Activated CD4-positive, alpha-beta T cell treated with anti-CD3 and anti-CD28 coated beads for 36 hours (primary cell): ENCODE measurements at places on chromosomes 5 and 9.

DNA sequence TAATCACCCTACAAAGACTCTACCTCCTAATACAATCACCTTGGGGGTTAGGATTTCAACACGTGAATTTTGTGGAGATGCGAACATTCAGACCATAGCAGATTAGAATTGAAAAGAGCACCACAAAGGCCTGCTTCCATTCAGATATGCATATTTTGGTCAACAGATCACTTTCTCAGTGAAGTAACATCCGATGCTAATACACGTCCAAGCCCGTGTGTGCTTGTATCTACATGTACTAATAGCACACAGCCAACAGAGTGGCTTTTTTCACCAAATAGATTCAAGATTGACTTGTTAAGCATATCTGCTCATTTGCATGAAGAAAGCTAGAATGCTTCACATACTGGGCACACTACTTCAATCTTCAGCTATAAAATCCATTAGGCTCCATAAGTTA is 35.6 kb upstream of the SSBP2 start:
- no peak for DNase-seq

GRCh38 chr9:99852617-99853016 is 30.9 kb downstream of the NR4A3 start:
- no peak for DNase-seq

DNA sequence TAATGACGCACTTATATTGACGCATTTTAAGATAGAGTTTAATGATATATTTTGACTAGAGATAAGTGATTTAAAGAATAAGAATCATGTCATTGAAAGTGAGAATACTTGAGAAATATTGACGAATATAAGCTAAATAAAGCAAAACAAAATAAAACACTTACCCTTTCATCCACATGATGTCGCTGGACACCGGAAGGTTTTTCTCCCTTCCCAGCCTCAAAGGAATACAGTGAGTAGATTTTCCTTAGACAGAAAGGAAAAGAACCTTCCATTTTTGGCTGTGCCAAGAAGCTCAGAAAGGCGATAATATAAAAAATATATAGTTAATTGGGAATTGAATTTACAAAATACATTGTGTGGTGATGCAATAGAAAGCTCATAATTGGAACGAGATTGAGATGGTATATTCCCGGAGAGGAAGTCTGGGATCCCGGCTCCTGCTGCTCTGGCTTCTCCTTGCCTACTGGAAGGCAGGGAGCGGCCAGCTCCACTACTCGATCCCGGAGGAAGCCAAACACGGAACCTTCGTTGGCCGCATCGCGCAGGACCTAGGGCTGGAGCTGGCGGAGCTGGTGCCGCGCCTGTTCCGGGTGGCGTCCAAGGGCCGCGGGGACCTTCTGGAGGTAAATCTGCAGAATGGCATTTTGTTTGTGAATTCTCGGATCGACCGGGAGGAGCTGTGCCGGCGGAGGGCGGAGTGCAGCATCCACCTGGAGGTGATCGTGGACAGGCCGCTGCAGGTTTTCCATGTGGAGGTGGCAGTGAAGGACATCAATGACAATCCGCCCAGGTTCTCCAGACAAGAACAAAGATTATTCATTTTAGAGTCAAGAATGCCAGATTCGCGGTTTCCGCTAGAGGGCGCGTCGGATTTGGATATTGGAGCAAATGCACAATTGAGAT is at the start of gene PCDHA5:
TSS of gene PCDHA5 (plus strand) at position 239 of the 906 bp plus-strand sequence.
- DNase-seq: peak; percentile 62

DNA sequence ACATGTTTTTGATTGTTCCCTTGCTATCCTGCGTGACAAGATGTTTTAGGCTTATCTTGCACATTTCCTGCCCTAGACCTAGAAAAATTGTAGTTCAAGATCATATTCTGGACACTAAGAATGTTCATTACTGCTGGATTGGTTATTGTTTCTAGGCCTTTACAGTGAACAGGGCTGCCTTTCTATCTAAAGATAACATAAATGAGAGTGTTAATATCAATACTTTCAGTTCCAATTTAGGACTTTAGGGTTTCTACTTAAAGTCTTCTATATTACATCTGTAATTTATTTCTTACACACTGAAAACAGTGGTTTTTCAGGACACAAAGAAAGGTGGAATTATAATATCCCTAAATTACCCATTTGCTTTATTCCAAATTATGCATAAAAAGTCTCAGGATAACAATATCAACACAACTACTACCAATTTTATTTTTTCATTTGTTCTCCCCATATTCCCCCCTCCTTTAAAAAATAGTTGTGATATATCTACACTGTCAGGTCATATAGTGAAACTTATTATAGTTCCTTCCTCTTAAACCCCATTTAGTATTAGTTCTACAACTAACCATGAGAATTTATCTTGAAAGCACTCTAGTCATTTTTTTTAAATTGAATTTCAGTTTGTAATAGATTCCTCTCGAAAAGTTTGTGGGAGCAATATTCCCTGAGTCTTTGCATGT is 293.9 kb upstream of the RIOK2 start:
- DNase-seq: no peak

DNA sequence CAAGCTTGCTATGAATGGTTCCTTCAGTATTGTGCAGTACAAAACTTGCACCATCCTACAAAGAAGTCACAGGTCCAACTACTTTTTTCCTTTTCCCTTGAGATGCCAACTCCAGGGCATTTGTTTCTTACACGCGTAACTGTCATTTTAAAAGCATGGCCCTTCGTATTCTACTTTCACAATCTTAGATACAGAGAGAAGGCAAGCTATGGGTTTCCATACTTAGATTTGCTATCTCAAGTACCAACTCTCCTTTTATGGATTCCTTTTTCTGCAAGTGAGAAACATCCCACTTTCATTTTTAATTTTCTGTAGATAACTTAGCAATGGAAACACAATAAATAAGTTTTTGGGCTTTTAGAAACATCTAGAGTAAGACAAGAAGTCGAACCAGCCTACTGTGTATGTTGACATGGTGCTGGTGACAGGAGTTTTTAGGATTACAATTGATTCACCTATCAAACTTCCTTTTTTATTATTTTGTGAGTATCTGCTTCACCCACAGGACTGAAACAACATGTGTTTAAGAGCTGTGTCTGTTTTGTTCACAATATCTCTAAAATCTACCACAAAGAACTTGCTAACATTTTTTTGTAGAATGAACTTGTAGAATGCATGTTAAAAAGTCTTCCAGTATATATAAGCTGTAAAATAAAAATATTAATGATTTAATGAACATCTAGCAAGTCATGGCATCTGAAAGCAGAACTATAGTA is 124.1 kb downstream of the FAM174A start:
- DNase-seq: no peak

GRCh38 chr5:158380661-158381060 is 521.7 kb upstream of the CLINT1 start:
- DNase-seq: no peak

DNA sequence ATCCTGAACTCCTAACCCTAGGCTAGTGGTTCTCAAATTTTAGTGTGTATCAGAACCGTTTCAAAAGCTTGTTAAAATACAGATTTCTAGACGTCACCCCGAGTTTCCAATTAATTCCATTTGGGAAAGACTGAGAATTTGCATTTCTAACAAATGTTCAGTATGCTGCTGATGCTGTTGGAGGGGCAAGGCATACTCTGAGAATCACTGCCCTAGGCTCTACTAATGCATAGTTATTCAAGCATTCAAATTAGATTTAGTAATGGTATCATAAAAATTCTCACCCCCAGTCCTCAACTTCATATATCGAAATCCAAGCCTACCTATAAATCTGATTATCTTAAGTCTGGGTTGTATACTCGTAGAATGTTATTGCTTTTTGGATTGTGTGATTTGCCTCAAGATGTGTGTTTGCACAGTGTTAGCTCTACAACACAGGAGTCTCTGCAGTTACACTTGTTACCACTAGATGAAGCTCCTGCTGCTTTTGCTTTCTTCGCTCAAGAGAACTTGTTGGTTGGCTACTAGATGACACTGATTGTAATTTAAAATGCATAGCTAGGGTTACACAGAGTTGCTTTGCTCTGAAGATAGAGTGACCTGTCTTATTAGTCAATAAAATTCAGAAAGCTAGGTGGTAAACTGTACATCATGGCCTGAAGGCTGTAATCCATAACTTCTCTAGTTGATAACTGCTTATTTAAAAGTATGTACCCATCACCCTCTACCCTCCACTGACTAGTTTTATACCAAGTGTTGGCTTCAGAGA is 7.5 kb upstream of the ERAP2 start:
- no peak for DNase-seq

DNA sequence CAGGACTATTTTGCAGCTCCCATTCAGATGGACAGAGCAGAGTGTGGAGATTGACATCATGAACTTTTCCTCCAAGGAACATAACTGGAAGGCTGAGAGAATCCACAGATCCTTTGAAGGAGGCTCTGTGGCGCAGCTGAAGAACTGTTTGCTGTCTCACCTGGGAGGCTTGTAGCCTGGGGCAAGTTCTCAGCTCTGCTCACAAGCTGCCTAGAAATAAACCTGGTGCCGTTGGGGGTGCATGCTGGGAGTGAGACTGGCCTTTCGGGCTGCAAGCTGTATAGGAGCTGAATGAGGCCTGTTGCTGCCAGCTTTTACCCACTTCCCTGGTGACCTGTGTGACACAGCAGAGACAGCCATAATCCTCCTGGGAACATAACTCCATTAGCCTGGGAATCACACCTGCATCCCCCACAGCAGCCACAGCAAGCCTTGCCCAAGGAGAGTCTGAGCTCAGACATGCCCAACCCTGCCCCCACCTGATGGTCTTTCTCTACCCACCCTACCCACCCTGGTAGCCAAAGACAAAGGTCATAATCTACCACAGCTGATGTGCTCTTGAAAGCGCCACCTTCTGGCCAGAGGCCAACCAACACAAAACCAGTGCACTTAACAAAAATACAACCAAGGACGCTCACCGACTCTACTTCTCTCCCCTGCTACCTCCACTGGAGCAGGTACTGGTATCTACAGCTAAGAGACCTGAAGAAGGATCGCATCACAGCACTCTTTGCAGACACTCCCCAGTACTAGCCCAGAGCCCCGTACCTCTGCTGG is 205.1 kb upstream of the MRPS30 start:
- DNase-seq: peak; percentile 21

GRCh38 chr9:132502480-132502879 is 79.9 kb upstream of the BARHL1 start:
- no peak for DNase-seq

DNA sequence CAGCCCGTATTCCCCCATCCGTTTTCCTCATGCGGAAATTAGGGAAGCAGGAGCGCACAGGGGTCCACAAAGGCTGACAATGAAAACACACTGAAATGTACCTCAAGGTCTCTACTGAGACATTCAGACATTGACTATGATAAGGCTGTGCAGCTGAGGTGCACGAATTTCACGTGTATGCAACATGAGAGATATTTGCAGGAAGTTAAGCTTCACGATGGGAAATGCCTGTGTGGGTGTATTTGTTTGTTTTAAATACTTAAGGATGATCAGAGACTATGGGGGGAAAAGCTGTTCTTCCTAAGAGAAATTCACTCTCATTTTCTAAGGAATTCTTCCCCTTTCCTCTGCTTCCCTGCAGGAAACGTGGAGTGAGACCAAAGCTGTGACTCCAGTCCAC is 2.6 kb upstream of the SPATA31E1 start:
- no peak for DNase-seq

- DNase-seq: no peak
Observed at GRCh38 chr9:87703636-87704276, 22.2 kb upstream of the CTSL start.
